ENCODE measurements at places on chromosomes 4 and X.

DNA sequence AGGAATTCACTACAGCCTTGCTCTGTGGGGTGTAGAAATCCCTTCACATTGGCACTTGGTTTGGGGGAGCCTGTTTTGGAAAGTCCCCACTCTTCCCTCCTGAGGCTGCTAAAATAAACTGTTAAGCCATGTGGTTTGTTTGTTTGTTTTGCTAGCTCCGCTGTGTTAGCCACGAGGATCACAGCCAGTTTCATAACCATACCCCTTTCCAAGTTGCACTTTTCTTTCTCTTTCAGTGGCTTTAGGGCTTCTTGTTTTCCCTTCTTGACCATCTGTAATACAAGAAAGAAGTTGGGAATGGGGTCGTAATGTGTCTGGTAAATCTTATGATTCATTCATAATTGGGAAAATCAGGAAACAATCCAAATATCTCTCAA is 24.8 kb upstream of the UXT start:
- DNase-seq, result no peak

- no peak for DNase-seq
These were observed 37.9 kb upstream of the SEC24B start for GRCh38 chr4:109395694-109396093.

GRCh38 chr4:156505341-156505955 is 466.2 kb downstream of the PDGFC start:
- no peak for DNase-seq

DNA sequence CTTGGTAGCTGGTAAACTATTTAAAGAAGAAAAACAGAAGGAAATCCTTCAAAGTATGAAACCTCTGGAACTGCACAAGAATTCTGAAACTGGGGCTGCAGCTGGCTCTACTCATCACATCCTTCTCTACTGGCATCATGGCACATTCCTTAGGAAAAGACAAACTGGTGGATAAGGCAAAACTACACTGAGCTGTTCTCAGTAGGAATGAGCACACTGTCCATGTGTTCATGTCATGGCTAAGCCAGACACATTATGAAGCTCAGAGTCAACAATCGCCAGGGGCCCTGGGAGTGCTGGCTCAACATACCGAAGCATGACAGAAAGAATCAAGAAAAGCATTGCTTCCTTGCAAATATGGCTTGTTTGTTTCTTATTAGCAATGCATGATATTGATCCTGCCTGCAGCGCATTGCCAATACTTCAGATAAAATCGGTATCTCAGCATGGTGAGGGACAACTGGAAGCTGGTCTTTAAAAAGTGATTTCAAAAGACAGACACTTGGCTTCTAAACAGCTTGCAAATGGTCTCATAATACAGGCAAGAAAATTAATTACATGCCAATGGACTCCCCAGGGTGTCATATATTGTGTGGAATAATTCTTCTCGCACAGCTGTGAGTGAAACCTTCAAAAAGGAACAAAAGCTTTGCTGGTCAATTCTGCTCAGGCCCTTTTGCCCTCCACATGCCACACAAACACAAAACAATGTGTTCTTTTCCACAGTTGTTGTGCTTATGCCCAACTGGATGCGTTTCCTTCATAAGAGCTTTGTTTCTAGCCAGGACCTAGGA is 300.2 kb upstream of the VCX start:
- DNase-seq, result no peak

DNA sequence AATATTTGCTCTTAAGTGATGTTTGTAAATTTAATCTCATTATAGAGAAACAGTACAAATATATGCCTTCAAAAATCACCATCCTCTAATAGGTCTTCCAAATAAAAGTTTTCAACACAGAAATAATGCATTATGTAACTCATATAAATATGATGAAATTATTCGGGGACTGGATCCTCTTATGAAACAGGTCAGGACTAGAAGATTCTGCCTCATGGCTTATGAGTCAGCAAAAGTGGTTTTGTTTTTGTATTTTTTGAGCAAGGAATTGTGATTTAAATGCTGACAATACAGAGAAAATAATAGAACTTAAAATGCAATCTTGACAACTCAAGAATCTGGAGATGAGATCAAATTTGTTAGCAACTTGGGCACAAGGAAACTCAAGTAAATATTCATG is 179.7 kb upstream of the NDP start:
- DNase-seq, result no peak

GRCh38 chr4:2558301-2558700 is 21.9 kb downstream of the FAM193A start:
- no peak for DNase-seq

DNA sequence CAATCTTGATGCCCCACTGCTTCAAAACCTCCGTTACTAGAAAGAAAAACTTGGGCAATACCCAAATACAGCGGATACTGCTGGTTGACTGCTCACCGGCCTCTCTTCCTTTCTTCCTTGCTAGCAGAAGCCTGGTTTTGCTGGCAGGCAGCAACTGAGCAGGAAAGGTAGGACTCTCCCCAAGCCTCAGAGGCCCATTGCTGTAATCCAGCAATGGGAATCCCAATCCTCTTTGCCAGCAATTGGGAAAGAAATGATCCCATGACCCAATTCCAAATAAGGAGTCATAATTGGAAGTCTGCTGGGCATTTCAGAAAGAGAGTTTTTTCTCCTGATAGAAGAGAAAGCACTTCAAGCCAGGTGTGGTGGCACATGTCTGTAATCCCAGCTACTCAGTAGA is 394.5 kb downstream of the BCOR start:
- DNase-seq, result no peak
